ENCODE measurements at places on chromosomes 1 and 21.

DNA sequence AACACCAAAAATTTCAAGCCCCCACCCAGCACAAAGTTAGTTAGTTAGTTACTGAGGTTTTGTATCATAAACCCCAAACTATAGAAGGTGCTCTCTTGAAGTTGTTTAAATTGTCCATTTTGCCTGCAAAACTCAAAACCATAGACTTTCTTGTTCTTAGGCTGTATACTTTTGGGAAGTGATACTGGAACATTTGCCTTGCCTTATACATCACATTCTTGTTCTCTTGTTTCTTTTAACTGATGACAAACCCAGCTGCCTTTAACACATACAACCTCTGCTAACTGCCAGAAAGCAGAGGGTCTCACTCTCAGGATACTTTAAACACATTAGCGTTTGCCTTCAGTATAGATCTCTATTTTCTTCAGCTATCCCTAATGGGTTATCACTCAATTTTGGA, 570.5 kb downstream of the MRPL39 start:
- DNase-seq = no peak

GRCh38 chr1:41611068-41611931, 126.8 kb upstream of the EDN2 start:
- DNase-seq = no peak

- DNase-seq = no peak
Measured at GRCh38 chr21:41640748-41641509, 125.9 kb downstream of the RIPK4 start.

DNA sequence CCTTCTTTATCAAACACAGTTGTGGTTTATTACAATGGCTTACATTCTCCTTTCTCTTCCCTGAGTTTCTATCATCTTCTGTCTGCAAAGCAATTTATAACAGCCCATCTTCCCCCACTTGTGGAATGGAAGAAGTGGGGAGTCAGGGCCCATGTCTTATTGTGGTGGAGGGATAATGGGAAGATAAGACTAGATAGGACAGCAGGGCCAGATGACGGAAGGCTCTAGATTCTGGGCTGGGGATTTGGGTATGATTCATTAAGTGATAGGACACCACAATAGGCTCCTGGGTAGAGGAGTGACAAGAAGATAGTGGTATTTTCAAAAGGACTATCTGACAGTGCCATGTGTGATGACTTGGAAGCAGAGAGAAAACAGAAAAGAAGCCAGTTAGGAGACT, 450.6 kb downstream of the TTLL7 start:
- DNase-seq = no peak

GRCh38 chr1:219124163-219124562, 49.5 kb upstream of the LYPLAL1 start:
- DNase-seq = no peak

DNA sequence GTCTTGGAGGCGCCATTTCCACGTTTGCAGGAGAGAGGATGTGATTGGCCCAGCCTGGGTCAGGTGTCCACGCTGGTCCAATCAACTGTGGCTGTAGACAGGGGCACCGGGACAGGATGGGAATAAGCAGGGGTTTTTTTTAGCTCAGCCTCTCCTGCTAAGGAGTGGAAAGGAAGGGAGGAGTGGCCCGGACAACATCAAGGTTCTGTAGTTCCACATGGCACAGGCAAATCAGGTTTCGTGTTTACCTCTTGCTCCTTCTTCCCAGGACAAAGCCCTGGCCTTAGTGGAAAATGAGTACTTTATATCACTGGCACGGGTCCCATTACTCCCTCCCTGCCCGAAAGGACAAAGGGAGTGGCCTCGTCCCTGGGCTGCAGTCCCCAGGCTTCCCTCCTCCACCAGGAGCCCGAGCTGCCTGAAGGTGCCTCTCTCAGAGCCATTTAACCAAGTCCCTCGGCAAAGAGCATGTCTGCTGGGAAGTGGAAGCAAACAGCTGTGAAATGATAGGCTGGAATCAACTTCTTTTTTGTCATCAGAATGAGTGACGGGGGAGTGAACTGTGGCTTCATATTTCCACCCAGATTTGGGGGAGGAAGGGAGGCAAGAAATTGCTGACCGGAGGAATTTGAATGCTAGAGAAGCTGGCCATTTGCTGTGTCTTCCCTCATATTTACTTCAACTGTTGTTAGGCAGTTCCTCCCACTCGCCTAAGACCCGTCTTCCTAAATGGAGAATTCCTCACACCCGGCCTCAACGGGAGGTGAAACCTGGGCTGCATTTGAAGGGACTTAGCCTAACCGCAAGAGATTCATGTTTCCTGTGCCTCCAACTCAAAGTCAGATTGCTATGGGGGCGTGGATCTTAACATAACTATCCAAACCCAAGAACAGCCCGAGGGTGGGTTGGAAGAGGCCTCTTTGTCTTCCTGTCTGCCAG, 84.9 kb upstream of the SLC44A3 start:
- no peak for DNase-seq

DNA sequence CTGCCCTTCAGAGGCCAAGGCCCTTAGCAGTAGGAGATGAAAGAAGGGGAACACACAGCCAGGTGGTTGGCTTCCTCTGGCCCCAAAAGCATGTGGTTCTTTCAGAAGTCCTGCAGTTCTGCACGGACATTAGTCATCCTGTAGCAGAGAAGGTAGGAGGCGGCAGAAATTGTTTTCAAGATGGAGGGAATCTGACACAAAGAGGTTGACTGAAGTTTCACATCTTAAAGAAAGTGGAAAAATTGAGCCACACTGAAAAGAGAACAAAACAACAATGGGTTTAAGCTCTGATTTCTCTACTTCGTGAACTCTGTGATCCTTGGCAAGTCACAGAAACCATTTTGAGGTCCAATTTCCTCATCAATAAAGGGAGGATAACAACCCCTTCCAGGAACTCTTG, 125.3 kb upstream of the DNAH14 start:
- no peak for DNase-seq

- no peak for DNase-seq
Measured at GRCh38 chr1:109388884-109389637, 8.7 kb downstream of the SORT1 start.

GRCh38 chr1:27116232-27116631, 38.7 kb downstream of the SLC9A1 start:
- no peak for DNase-seq

GRCh38 chr1:18198260-18198659, 90.7 kb downstream of the IGSF21 start:
- no peak for DNase-seq

DNA sequence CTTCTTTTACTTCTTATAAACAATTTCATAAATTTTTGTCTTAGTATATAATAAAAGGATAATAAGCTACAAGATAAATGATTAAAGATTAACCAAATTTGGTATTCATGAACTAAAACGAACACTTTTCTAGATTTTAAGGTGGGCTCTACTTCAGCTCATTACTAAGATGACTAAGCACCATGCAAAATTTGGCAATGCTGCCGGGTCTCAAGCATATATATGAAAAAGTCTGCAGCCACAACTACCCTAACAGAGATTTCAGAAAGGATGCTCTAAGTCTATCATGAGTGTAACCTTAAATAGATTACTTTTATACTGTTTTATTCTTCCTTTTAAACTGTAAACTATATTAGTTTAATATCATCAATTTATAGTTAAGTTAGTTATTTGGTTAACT, 47.8 kb downstream of the BRWD1 start:
- DNase-seq = no peak

DNA sequence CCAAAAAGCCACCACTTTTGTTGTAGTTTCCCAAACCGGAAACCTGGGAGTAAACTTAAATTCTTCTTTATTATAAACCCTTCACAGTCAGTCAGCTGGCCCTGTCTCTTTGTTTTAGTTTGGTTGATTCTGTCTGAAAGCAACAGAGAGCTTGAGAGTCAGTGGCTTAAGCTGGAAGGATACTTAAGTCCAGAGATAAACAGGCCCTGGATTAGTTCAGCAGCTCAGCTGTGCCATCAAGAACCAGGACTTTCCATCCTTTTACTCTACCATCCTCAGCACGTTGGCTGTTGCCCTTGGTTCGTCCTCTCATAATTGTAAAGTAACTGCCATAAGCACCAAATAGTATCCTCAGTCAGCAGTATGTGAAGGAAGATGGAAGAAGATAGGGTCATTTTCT, 4.5 kb downstream of the DESI2 start:
- no peak for DNase-seq

DNA sequence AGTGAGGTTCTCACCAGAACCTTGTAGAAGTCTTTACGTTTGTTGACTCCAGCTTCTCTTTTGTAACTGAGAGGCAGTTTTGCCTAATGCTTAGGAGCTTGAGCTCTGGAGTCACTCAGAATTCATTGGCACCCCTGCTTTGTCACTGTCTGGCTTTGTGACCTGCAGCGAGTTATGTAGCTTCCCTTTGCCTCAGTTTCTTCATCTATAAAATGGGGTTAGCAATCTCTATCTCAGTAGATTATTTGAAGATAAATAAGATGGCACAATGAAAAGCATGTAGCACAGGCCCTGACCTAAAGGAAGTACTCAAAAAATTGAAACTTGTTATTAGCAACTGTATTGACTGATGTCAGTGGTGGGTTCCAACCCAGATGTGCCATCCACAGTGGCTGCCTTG, 8.1 kb downstream of the DHDDS start:
- no peak for DNase-seq

DNA sequence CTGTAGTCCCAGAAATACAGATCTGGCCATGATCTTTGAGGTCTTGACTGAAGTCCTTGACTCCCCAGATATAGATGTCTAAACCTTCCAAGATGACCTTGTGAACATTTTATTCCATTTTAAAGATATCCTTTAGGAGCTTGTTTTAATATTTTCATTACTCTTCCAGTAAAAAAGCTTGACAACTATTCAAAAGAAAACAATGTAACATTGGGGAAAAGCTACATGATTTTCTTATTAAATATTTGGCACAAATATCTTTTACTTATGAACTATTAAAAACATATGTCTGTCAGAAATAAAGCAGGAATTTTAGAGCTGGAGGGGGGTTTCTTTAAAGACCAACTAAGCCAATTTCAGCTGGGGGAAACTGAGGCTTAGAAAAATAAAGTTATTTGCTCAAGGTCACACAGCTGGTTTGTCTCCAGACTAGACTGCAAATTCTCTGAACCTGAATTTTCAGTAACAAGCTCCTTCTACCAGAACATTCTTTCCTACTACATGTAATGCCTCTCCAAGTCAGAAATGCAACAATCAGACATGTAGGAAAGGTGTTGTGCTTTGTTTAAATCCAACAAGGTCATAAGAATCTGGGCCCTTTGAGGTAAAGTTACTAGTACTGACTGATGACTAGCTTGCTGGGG, 67.0 kb upstream of the PTCH2 start:
- no peak for DNase-seq

DNA sequence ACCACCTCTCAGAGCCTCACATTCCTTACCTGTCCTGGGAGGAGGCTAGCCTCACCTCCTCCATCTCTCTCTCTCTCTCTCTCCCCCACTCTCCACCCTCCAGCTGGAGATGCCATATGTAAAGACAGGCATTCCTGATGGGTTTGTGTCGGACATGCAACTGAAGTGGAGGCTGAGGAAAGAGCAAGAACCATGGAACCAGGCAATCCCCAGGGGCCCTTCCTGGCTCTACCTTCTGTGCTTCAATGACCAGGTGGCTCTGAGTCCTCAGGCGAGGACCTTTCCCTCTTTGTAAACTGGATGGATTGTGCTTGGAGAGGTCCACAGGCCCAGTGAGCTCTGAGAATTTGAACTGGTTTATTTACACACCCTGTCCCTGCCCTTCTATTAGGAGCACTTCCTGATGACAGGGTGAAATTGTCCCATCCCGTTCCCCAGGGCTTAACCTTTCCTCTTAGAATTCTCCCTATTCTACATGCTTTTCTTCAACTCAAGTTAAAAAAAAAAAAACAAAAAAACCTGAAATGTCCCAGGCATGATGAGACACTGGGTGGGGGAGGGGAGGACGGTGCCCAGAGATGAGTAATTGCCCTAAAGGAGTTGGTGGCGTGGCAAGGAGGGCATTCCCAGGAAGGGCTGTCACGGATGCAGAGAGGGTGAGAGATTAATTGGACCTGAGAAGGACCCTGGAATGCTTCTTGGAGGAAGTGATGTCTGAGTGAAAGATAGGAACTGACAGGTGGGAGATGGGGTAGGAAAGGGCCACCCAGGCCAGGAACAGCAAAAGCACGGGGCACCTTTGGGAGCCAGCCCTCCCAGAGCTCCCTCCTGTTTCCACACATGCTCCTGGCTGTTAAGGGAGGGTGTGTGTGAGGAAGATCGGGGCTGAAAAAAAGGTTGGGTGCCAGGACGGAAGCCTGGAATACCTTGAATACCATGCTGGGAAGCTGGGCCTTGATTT, 50.2 kb upstream of the WASF2 start:
- no peak for DNase-seq

GRCh38 chr1:177944016-177944949, 25.6 kb downstream of the SEC16B start:
- no peak for DNase-seq

DNA sequence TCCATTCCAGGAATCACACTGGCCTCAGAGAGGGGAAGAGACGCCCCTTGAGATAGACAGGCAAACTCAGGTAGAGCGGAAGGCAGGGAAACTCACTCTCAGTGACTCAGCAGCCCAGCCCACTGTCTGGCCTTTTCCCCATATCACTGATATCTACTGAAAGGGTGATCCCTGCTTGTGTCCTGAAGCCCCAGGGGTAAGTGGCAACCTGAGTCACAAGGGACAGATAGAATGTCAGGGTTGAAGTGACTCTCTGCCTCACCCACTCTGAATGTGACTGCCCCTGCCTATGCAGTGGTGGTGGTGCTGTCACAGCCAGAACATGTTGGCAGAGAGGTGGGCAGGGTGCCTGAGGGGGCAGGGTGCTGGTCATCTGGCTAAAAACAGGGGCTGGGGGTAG, 157.5 kb upstream of the FGGY start:
- DNase-seq = no peak

DNA sequence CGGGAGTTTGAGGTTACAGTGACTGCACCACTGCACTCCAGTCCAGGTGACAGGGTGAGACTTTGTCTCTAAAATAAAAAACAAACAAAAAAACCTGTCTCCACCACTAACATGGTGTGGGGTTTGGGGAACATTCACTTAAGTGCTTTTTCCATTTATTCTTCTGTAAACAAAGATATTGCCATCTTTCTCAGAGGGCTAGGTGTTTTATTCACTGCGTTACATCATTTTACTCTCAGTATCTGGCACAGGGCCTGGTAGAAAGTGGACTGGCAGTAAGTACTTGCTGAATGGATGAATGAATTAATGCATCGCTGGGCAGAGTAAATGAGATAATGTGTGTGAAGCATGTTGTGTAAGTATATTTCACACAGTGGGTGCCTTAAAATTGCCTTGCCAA, 20.1 kb downstream of the KIAA0040 start:
- no peak for DNase-seq

DNA sequence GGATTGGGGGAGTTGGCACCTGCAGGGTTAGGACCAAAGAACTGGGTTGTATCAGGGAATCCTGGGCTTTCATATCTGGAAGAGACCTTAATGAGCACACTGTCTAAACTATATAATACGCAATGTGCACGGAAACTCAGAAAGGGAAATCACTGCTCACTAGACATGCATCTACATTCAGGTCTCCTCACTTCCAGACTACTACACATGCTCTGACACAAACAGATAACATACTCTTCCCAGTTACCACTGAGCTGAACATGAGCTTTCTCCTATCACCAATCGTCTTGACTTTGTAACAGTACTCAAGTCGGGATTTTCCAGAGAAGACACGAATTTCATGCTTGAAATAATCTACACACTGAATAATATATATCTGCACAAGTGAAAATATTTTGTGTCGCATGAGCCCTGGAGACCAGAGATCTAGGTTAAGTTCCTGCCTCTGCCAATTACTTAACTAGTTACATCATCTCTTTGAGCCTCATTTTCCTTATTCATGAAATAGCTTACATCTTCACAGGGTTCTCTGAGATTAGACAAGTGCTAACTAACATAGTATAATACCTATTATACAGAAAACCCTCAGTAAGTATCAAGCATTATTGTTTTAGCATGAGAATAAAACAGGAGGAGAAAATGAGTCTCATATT, 101.1 kb downstream of the JAK1 start:
- DNase-seq = no peak
